ENCODE measurements at places on chromosomes 6 and 20.
A peak's percentile ranks its signal among the peaks of the same experiment; 100 is the strongest.

DNA sequence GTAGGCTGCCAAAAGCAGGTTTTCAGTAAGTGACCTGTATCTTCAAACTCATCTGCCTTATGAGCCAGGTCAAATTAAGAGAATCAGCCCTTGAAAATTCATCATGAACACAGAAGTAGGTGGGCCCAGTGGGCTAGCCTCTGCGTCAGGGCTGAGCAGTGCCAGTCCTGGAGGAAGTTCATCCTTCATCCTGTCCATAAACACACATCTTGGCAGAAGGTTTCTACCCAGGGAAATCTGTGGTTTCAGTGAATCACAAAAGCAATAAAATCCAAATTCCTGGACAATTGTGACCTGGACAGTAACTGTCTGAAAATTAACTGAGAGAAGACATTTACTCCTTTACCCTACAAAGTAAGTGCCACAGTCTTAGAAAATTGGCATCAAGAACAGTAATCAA, 72.4 kb downstream of the ATG5 start:
- peak; percentile 83 for DNase-seq

GRCh38 chr20:16761305-16761829, 13.2 kb downstream of the OTOR start:
- peak; percentile 56 for DNase-seq

- DNase-seq, result no peak
Observed at GRCh38 chr20:6942266-6942665, 174.8 kb downstream of the BMP2 start.

- DNase-seq, result peak; percentile 94
Observed at GRCh38 chr6:34301408-34301807, 52.6 kb upstream of the SMIM29 start.

DNA sequence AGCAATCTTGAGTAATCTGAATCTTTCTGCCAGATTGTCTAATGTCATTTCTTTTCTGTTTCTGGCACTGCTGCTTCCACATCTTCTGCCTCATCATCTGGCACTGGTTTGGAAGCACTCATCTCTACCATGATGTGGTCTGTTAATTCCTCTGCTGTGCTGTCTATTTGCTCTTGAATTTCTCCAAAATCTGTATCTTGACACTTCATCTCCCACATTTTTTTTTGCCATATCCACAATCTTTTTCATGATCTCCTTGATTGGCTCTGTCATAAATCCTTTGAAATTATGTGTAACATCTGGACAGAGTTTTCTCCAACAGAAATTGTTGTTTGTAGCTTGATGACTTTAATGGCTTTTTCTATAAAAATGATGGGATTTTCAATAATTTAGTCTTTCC, 417.8 kb upstream of the MANEA start:
- DNase-seq, result no peak

GRCh38 chr20:63309261-63310071, 16.5 kb downstream of the COL20A1 start:
- no peak for DNase-seq

GRCh38 chr6:168128631-168129291, 49.7 kb upstream of the FRMD1 start:
- no peak for DNase-seq

- DNase-seq, result no peak
Observed at GRCh38 chr20:44106615-44107014, 80.4 kb downstream of the JPH2 start.

DNA sequence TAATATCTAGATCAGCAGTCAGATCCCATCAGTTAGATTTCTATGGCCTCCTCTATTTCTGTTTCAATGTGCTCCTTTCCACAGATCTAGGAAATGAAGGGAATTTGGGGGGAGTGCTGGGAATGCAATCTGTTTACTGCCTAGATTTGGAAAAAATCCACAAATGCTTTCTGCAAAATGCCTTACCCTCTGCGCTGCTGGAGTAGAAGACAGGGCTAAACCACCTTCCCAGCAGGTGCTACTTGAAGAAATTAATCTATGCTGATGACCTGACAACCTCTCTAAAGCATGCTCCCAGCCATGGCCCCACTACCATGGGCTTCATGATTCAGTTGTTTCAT, 46.2 kb downstream of the LY86 start:
- DNase-seq, result no peak

DNA sequence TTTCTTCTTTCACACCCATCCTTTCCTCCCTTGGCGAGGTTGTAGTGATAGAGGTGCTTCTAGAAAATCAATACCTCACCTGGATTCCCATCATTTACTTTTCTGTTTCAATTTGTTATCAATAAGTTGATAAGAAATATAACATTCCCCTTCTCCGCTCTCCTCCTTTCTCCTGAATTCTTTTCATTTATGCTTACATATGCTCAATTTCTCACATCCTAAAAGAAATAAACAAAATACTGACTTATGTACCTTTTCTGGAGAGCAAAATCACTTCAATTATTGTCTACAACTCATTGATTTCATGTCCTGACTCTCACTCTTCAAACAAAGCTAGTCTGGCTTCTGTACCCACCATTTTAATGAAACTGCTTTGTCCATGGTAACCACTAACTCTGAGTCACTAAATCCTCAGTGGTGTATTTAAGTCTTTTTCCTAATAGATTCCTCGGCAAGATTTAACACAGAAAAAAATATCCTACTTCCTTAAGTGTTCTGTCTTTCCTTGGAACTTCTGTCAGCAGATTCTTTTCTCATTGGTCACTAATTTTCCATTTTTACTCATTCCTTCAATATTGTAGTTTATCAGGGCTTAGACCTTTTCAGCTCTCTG, 289.6 kb downstream of the RFPL4B start:
- peak; percentile 41 for DNase-seq

GRCh38 chr6:67131827-67132226, 1424.8 kb upstream of the EYS start:
- no peak for DNase-seq

- no peak for DNase-seq
Observed at GRCh38 chr6:136783495-136784270, 8.6 kb downstream of the MAP3K5 start.

- peak; percentile 28 for DNase-seq
Observed at GRCh38 chr6:132818404-132819359, 4.3 kb downstream of the RPS12 start.

DNA sequence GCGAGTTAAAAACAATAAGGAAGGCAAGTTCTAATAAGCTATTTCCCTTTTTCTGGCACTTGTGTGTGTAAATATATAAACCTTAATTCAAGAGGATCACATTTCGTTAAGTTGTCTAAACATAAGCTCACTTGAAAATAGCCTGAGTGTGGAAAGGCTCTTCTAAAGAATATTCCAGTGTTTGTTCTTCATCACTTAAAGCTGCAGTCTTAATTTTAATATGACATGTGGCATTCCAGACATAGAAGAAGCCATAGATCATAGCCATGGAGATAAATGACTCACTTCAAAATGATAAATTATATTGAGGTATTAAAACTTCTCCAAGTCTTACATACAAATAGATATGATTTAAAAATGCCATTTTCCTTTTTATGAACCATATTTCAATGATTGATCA, 42.1 kb downstream of the IYD start:
- DNase-seq, result no peak

GRCh38 chr20:11814267-11814666, 103.4 kb upstream of the BTBD3 start:
- DNase-seq, result peak; percentile 71

DNA sequence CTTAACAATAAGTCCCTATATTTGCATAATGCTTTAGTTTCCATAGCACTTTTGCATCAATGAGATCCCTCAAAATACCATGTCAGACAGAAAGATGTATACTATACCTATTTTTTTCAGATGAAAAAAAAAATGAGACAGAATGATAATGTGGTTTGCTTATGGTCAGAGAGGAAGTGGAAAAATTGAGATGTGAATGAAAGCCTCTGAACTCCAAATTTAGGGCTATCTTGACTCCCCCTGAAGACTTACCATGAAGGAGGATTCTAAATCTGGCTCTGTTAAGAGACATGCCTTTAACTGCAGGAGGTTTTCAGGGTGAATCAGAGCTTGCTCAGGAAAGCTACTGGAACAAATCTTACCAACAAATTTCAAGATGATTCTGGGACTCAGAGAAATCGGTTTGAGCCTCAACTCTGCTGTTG, 176.2 kb downstream of the ISM1 start:
- no peak for DNase-seq

DNA sequence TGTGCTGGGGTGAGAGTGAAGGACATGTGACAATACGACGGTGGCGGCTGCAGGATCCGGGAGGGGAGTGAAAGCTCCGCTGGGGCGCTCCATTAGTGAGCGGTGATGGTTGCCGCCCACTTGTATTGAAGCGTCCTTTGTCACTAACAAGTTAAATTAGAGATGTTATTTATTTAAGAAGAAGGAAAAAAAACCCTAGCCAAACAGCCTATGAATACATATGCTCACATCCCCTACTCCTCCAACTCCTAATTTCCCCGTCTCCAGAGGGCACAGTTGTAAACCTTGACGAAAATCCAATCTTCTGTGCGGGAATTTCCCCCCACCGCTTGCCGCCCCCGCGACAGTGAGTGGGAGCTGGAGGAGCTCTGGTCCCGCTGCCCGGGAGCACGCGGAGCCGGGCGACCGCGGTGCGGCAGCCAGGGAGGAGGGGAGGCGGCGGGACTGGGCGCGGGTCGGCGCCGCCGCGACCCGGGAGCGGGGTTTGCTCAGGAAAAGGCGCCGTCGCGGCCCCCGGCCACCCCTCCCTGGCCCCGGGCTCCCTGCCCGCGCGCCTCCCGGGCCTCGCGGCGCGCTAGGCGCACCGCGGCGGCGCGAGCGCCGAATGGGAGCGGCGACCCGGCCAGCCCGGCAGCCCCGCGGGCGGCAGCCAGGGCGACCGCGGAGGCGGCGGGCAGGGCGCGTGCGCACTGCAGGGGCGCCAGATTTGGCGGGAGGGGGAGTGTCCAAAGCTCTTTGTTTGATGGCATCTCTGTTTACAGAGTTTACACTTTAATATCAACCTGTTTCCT, at the start of gene MYB:
Gene MYB, plus strand, starts transcription at position 767 of the 791 bp plus-strand sequence. CDS start 206 bp downstream, outside the sequence.
- peak; percentile 53 for DNase-seq

DNA sequence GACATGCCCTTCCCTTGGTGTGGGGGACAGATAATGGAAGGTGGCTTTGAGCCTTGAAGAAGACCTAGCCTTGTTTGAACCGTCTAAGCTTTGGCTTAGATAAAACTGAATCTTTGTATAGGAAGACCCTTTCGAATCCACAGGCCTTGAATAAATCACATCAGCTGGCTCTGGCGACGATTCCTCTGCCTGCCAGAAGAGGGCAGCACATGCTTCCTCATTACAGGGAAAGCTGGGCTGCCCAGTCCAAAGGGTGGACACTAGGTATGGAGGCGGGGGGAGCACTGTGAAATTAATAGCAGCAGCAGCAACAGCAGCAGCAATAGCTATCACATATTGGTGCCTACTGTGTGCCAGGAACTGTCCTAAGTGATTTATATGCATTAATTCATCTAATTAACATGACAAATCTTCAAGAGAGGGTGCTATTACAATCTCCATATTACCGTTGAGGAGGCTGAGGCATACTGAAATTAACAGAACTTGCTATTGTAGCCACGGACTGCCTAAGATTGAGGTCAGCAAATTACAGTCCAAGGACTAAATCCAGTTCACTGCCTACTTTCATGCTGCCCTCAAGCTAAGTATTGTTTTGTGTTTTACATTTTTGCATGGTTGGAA, 85.1 kb downstream of the CLIC5 start:
- DNase-seq, result peak; percentile 63

- DNase-seq, result peak; percentile 56
Observed at GRCh38 chr20:48844996-48845395, 17.2 kb upstream of the PREX1 start.

- no peak for DNase-seq
Observed at GRCh38 chr20:57977569-57977968, 250.9 kb downstream of the ANKRD60 start.

GRCh38 chr6:107594736-107595135, 104.8 kb downstream of the SOBP start:
- DNase-seq, result no peak

- DNase-seq, result peak; percentile 25
Observed at GRCh38 chr6:152246554-152247337, 390.4 kb downstream of the SYNE1 start.

DNA sequence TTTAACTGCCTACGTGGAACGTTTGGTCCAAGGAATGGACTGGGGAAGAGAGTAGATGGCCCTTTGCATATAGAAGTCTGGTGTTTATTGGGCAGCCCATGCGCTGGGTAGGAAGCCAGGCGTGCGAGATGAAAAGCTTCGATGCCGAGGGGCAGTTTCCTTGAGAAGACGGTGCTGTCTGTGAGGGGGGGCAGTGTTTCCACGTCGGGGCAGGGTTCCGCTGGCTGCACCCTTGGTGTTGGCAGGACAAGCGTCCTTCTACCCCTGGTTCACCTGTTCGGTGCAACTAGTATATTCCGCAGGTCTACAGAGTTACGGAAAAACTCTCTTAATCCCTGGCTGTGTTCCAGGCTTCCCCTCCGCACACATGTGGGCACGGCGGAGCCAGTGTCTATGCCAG, 88.2 kb downstream of the SMOC2 start:
- DNase-seq, result no peak

DNA sequence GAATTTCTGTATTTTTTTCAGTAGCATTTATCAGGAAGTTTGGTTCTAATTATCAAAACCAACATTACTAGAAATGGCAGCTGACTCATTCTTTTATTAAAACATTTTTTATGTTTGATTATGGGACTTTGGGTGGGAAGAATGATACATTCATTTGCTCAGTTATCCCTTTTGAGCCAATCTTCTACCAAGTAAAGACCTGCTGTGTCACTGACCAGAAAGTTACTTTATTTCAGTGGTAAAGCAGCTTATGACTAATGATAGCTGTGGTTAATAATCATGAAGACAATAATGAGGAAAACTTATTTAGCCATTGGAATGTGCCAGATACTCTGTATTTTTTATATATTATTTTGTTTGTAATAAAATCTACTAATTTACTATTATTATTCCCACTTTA, 142.3 kb downstream of the FARS2 start:
- DNase-seq, result peak; percentile 3

- peak; percentile 85 for DNase-seq
Observed at GRCh38 chr20:11810311-11811083, 107.2 kb upstream of the BTBD3 start.

DNA sequence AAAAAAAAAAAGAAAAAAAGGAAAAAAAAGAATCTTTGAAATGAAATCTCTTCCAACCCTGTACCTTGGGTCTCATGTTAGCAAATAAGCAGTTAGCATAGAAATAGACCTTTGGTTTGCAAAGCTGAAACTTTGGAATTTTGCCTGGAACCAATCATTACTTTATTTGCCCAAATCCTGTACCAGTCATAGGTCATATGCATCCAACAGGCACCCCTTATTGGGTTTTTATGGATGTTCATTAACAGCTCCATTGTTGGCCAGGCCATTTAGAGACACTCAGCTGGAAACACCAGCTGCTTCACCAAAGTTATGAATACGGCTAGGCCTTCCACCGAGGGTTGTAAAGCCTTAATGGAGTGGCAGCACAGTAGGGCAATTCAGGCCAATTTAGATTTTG, 53.0 kb downstream of the ALDH8A1 start:
- no peak for DNase-seq

GRCh38 chr20:18377896-18378481, 88.8 kb downstream of the DZANK1 start:
- no peak for DNase-seq

- DNase-seq, result peak; percentile 85
Observed at GRCh38 chr20:49562311-49563014, 5.5 kb downstream of the PTGIS start.

Measured in HCEC 1CT (cell line).